ENCODE measurements at places on chromosomes 6 and 20.

DNA sequence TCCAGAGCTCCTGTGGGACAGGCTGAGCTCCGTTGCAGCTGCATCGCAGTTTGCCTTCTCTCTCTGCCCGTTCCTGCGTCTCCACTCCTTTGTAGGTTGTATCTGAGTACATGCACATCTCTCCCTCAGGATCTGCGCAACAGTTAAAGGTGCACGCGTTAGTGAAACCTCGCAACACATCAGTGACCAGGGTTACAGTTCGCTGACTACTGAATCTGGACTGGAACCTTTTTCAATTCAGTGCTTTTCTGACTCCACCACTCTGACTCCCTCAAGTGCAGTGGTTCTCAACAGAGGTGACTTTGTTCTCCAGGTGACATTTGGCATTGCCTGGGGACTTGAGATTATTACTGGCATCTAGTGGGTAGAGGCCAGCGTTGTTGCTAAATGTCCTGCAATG lies 44.0 kb downstream of the UST start:
- DNase-seq, result no peak

DNA sequence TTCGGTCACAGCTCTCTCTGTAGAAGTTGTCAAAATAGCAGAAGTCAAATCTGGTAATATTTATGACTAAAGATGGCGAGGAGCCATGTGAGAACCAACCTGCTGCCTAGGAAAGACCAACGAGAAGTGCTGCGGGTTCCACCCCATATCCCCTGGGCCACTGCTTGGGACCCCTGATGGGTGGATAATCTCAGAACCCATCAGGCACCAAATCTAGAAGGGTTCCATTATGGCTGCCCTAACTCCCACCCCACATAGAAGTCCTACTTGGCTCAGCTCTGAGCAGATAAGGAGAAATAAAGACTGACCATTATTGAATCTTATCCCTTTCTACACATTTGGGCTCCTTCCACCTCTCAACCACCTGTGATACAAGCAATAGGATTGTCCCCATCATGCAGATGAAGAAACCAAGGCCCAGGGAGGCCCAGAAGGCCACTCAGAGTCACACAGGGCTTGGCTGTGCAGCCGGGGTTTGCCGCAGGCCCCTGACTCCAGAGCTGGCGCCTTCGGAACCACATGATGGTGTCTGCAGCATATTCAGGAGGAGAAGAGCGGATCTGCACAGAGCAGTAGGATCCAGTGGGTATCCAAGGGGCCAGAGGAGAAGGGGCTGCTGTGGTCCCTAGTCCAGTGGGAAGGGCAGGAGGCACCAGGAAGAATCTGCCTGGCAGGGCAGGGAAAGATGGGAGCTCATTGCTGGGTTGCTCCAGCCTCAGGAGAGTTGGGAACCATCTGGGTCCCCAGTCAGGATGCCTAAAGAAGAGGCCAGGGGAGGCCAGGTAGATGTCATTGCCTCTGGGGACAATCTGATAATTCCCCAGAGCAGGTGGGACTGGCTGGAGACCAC lies 9.6 kb upstream of the PCMTD2 start:
- no peak for DNase-seq

DNA sequence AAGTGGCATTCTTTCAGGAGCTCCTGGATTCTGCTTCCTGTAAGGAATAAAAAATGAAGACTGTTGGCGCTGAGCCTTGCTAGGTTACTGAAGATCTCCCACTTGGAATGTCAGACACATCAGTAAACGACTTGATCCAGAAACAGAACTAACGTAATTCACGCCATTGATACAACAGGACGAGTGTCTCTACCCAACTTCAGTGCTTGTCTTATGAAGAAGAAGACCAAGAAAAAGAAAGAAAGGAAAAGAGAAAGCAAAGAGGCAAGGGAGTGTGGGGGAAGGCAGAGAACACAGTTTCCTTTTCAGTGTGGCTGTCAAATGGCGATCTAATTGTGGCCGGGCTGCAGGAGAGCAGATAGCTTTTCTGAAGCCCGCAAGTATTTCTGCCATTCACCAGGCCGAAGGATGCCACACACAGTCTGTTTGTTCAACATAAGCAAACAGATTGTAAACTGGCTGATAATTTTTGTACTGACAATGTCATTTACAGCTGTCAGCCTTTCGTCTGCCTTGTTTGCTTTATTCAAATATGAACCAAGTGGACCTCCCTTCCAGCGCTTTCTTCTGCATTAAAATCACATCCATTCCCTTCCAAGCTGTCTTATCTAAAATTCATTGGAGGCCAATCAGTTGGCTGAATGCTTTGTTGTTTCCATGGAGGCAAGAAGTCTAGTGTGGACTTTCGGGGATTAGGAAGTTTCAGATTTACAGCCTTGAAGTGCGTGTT lies 180.6 kb downstream of the FOXA2 start:
- no peak for DNase-seq

DNA sequence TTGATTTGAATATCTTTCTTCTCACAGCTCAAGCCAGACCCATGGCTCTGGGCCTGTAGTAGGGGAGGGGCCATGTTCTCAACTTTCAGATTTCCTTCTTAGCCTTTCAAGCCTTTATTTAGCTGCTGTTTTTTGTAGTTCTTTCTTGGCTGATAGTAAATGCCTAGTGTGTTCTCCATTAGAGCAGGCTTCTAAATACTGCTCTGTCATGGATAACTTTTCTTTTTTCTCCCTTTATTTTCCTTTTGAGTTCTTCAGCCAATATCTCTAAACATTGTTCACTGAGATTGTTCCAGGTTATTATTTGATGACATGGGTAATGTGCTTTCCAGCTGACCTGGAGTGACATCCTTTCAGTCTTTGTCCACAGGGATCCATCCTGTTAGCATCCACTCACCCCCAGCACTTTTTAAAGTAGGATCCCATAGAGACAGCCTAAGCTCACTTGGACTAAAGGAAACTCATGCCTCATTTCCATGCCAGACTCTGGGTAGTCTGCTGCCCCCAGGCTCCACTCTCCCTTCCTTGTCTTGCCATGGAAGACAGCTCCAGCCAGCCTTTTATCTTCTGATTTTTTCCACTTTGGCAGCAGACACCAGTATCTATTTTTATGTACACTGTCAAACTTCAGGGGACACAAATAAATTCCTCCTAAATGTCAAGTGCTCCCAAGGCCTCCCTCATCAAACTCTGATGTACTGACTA lies 645.6 kb downstream of the RNF144B start:
- DNase-seq, result no peak

DNA sequence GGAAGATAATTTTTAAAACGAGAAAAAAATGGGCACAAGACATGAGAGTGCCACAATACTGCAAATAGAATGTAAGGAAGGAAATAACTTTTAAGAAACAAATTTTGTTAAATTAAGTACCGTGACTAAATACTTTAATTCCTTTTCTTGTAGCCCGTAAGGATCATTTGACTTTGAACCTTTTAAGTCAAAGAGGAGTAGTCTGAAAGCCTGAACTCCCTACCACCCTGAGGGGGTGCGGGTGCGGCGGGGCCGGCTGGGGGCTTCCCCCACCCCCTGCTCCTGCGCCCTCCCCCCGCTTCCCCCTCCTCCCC lies 231 bp upstream of the PHACTR2 start:
- no peak for DNase-seq

DNA sequence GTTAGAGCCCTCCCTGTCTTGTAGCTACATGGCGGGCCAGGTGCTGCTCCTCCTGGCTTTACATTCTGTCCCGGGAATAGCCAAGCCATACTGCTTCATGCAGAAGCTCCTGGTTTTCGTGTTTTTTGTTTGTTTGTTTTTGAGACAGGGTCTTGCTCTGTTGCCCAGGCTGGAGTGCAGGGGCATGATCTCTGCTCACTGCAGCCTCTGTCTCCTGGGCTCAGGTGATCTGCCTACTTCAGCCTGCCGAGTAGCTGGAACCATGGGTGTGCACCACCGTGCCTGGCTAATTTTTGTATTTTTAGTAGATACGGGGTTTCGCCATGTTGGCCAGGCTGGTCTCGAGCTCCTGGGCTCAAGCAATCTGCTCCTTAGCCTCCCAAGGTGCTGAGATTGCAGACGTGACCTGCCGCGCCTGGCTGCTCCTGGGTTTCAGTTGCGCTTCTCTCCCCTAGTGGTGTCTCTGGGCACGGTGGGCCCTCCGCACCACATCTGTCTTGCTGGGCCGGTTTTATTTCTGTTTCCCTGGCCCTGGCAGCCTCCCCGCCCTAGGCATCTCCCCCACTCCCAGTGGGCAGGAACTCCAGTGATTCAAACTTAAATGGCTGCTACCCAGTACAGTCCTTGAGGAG lies 12.9 kb downstream of the CDYL start:
- no peak for DNase-seq

DNA sequence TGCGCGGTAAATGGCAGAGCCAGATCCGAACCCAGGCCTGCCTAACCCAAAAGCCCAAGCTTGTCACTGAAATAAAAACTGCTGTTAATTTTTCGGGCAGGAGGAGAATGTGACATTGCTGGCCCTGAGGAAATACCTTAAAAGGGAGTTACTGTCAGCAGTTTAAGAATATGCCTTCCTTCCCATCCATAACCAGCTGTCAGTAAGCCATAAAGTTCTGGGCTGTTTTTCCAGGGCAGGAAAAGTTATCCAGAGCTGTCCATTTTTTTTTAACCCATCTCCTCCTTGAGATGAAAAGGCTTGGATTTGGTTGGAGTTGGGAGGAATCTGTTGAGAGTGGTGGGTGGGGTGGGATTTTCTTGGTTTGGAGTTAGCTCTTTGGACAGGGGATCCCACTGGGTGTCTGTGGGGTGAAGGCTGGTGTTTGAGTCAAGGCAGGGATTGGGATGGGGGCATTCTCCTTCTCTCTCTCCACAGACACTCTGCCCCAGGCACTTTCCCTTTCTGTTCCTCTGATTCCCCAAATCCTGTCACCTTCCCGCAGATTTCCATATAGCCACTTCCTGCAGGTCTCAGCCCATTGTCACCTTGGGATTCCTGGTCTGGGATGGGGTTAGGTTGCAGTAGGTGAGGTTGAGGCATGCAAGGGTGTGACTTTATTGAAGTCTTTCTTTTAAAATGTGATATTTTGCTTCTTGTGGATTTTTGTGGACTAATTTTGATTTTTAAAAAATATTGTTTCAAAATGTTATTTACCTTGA lies 4.3 kb upstream of the KCNG1 start:
- DNase-seq, result no peak

DNA sequence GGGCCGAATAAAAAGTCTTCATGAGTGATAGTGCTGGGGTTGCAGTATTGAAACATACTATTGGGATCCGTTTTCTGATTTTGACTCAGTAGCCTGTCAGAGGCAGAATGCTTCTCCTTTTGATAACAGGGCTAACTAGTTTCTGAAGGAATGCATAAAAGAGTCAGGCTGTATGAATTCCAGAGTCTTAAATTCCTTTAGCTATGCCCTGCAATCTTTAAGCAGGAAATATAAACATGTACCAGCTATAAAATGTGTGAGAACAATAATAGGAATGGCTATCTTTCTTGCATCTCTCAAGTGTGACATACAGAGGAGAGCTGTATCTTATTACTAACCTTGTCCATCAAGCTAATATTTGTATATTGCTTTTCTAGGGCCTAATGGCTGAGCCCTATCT lies 917.1 kb downstream of the KIF16B start:
- DNase-seq, result no peak

GRCh38 chr20:62826646-62827310 lies 9.9 kb downstream of the COL9A3 start:
- no peak for DNase-seq

DNA sequence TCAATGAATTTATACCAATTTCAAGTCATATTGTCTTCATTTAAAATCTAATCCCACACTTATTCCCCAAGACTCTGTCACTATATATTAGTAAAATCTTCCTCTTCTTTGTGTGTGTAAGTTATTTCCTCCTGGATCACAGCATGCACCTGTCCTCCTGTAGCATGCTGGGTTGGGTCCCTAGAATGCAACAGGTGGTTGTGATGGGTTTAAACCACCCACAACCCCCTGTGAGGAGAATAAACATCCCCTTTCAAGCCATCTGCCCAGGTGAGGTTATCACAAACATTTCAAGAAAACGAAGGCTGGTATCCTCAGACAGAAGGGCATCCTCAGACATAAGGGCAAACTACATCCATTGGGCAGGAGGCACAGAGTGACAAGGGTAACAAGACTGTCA lies 26.4 kb downstream of the DZANK1 start:
- DNase-seq, result no peak

DNA sequence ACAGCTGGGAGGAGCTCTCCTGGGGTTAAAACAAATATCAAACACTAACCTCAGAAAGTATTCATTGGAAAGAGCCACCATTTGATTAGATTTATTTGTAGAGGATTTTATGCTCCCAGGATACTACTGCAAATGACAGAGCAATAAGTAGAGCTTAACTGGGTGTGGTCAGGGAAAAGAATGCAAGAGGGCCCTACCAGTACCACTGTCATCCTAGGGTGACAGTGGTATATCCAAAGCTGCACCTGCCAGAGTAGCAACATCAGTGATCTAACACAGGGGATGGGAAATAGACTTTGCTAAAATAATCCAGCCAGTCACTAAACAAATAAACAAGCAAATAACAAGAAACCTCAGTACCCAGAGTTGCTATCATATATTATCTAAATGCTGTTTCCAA lies 29.7 kb downstream of the ERGIC3 start:
- no peak for DNase-seq

DNA sequence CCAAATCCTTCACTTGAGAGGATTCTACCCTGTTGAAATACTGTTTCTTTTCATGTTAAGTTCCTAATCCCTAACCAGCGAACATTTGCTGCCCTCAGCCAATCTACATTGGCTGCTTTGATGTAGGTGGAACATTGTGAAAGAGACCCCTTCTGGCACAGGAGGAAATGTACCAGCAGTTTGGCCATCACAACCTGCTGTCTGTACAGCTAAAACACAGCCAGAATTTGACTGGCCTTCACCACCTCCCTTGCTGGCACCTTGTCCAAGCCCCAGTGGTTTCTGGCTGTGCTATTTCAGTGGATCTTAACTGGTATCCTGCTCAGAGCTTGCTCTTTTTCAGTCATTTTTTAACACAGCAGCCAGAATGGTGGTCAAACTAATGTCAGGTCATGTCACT lies 202.1 kb upstream of the EPHA7 start:
- no peak for DNase-seq

- no peak for DNase-seq
Measured at GRCh38 chr20:45181639-45182038, 6.9 kb downstream of the PI3 start.

GRCh38 chr6:157063923-157064322 lies 259.4 kb downstream of the TMEM242 start:
- no peak for DNase-seq

- DNase-seq, result no peak
Measured at GRCh38 chr6:72248621-72249020, 362.3 kb downstream of the RIMS1 start.

GRCh38 chr6:162999575-163000285 lies 272.0 kb downstream of the PACRG start:
- no peak for DNase-seq

GRCh38 chr6:113352029-113352801 lies 504.9 kb upstream of the MARCKS start:
- DNase-seq, result no peak
